ENCODE measurements at places on chromosomes 7 and 10.

GRCh38 chr10:30897547-30897946, 134.1 kb downstream of the ZNF438 start:
- no peak for DNase-seq

GRCh38 chr7:139341058-139341775, at the start of gene FMC1:
Gene FMC1 (plus strand): TSS chr7:139341337. CDS start chr7:139341385, 48 bp downstream.
- DNase-seq, result peak; percentile 94

DNA sequence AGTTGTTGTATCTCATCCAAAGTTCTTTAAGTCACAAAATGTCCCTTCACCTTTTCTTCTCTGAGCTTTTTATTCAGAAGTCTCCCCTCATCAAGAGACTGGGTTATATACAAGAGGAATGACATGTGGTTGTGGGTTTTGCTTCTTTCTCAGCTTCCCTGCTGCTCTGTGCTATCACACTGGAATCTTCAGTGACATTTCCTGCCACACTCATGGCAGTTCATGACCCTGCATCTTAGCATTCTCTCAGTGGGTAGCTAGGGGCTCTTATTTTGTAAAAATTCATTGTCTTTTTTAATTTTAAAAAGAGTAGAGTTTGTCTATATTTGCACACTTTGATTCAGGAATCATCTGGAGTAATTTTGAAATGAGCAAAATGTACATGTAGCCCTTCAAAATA, 236.9 kb upstream of the TMEM229A start:
- DNase-seq, result no peak

DNA sequence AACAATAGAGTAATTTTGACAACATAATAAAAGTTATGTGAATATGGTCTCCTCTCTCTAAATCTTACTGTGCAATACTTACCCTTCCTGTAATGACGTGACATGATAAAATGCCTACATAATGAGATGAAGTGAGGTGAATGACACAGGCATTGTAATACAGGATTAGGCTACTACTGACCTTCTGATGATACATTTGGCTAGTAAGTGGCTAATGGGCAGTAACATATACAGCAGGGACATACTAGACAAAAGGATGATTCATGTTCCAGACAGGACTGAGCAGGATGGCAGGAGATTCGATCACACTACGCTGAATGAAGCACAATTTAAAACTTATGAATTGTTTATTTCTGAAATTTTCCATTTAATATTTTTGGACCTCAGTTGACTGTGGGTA, 4.7 kb downstream of the C10orf88 start:
- no peak for DNase-seq

DNA sequence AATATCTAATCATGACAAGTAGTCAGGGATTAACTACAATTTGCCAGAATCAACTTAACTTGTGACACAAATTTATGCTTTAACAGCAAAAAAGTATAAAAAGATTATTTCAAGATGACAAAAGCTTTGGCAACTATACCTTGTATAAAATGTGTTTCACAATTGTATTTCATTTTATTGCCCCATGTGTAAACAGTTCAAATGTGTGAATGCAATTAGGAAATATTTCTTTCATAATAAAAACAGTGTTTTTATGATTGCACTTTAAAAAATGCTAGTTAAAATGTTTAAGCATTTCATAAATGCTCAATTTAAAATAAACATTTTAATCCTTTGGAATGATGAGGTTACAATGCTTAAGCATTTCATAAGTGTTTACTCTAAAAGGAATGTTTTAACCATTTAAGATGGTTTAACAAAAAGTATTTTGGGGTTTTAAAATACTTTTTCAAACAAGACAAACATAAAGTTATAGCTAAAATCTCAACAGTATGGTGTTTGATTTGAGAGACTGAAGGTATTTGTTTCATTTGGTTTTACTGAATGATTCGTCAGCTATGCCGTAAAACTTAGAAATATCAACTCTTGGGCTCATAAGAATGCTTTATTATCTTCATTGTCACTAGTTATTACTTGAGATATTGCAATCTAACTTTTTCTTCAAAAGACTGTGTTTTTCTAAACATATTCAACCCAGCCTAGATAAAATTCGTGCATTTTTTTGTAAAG, 50.1 kb downstream of the SFTPD start:
- DNase-seq, result no peak

- DNase-seq, result no peak
Measured at GRCh38 chr7:19101909-19102308, 15.5 kb downstream of the TWIST1 start.

- no peak for DNase-seq
Measured at GRCh38 chr10:72540193-72540807, 85.6 kb downstream of the MICU1 start.

DNA sequence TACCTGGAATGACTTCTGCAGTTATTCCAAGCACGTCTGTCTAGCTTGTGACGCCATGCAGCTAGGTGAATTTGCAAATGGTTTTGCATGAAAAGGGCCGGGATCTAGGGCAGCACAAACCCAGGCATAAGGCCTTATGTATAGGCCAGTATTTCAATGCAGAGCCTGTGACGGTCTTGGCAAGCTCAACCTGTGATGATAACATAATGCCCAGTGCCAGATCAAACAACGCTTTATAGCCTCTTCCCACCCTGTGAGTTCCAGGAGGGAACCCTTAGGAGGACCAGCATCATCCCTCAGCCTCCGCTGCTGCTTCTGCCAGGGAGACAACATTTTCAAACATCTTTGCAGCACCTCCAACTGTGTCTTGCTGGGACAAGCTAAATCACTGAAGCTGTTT, 390.7 kb downstream of the INHBA start:
- no peak for DNase-seq

- no peak for DNase-seq
Measured at GRCh38 chr7:32089256-32089655, 19.0 kb upstream of the PDE1C start.

DNA sequence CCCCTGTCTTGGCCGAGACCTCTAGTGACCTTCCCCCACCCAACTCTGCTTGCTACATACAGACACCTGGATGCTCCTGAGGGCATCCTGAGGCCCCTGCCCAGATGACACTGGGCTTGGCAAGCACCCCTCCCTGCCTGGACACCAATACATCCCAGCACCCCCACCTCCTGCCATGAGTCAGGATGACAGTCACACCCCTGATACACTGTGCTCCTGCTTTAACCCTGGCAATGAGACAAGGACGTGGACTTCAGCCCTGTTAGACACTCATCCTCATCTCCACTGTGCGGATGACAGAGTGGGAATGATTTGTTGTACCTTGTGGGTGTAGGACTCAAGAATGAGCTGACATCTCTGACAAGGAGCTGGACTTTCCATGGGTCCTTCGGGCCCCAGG, 186.3 kb upstream of the ADCY1 start:
- no peak for DNase-seq

DNA sequence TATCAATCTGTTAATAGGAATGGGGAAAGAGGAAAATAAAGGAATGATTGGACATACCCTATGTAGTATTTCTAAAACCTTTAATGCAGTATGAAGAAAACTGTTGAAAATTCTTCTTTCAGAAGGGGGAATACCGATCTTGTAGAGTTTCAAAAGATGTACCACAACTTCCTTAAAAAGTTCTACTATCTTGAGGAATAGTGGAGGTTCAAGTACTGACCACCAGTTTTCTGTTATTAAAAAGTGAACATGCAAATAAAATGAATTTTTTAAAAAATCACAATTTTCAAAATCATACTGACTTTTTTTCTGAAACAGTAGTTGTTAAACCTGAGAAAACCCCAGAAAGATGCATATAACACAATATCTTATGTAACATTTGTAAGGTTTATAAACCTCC, 86.5 kb downstream of the HERC4 start:
- peak; percentile 50 for DNase-seq

GRCh38 chr10:12869427-12869826, 132.1 kb downstream of the CCDC3 start:
- no peak for DNase-seq

DNA sequence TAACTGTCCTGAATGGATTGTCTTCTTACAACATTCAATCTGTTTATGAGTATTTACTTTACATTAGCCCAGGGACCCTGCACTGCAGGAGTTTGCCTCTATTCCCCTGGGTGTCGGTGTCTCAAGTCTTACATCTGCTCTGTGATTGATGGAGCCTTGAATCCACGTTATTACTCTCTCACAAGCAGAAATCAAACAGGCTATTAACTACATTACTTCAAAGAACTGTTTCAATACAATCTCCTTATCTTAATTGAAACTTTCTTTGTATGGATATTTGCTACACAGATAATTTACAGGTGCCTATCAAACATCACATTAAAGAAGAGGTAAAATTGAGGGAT, 3.1 kb upstream of the ARID5B start:
- DNase-seq, result no peak

- no peak for DNase-seq
Measured at GRCh38 chr7:19242246-19242645, 97.0 kb upstream of the FERD3L start.

DNA sequence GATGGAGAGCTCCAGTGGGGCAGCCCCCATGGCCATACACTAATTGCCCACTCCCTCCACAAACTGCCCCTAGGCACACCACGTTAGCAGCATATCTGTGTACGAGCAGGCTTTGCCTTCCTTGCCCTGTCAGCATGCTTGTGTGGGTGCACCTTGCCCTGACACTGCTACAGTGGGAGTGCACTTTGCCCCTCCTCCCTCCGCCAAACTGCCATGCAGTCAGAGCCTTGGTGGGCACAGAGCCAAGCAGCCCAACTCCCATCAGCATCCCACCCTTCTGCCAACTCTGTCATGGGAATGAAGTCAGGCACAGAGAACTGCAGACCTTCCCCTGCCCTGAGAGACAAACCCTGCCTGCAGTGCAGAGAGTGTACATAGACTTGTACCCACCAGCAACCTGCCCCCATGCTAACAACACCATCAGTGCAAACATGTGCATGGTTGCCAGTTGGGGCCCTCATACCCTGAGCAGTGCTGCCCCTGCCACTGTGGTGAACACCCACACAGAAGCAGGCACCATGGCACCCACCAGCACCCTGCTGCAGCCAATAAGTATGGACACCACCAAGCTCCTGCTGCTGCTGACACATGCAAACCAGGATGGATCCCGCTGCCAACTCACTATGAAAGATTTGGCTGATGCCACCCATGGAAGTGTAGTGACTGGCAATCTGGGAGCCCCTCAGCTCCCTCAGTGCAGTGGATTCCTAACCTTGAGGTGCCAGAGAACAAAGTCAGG, 1197.7 kb upstream of the CELF2 start:
- DNase-seq, result no peak

- DNase-seq, result no peak
Measured at GRCh38 chr7:112358513-112358912, 91.7 kb upstream of the IFRD1 start.

GRCh38 chr10:73601486-73601921, 10.4 kb upstream of the USP54 start:
- no peak for DNase-seq

DNA sequence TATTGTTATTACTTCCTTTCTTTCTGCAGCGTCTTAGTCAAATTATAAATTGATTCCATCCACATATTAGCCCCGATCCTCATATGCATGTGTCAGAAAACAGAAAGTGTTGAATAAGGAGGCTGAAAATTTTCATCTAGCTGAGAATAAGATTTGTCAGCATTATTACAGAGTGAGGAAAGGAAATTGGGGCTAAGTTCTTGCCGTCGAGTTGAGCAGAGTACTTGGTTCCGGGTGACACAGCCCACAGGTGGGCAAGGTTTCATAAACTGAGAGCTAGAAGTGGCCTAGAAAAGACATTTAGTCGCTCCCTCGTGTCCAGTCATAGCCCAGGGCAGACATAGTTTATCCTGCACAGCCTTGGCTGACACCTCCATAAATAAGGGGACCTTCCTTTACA, 461.7 kb upstream of the GALNT17 start:
- no peak for DNase-seq

GRCh38 chr7:94053532-94053931, 49.4 kb upstream of the BET1 start:
- DNase-seq, result no peak

DNA sequence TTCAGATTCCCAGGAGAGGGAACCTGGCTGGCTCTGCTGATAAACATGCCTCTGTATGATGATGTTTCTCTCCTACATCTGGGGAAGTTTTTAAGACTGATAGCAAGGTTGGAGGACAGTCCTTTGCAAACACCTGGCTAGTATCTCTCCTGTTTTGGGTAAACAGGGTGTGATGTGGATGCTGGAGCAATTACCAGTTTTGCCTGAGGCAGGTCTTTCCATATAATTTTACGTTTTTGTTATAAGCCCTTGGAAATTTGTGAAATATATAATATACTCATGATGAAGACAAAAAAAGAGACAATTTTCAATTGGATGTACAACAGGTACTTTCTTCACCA, 138.6 kb downstream of the ADAM22 start:
- DNase-seq, result no peak

GRCh38 chr7:91062713-91063112, 201.5 kb upstream of the FZD1 start:
- no peak for DNase-seq

DNA sequence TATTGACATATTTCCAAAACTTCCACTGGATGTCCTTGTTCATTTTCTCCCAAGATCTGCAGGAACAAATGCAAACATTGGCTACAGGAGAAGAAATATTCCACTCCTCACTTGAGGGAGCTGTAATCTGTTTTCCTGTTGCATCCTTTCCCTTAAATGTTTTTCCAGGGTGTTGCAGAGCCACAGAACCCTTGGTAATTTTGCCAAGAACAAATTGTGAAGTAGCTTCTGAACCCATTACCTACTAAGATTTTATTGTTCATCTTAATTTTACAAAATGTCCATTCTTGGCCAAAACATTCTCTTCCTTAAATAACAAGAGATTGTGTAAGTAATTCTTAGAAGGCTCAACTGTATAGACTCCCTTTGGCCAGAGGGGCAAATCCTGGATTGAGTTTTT, 177.0 kb downstream of the GNAT3 start:
- DNase-seq, result no peak

DNA sequence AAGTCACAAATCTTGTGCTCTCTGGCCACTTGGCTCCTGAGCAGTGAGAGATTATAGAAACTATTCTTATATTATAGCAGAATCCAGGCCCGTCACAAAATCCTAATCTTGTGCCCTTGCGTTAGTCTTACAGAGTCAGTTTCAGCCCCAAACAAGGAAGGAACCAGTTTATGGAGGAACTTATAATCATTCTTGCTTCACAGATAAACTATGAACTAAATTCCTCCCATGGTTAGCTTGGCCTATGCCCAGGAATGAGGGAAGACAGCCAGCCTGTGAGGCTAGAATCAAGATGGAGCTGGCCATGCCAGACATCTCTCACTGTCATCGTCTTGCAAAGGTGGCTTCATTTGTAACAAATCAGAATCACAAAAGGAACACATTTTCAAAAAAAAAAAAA, 199.7 kb upstream of the PITRM1 start:
- peak; percentile 16 for DNase-seq

DNA sequence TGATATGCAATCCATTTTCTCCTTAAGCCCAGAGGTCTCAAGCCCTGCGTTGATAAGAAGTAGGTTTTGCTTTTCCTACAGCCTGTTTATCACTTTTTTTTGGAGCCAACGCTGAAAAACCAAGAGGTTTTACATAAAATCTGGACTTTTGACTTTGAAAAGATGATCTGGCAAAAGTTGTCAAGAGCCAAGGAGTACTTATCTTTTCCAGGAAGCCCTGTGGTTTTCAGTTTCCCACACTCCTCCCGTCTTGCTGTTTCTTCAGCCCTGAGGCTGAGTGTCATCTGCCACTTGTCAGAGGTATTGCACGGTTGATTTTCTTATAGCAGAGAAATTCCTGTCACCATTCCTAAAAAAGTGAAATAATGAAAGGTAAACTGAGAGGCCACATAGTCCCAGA, 108.7 kb downstream of the TYW1 start:
- DNase-seq, result peak; percentile 2

GRCh38 chr10:87656431-87657072, 3.1 kb upstream of the PAPSS2 start:
- peak; percentile 48 for DNase-seq

- no peak for DNase-seq
Measured at GRCh38 chr7:159272739-159273138, 128.1 kb upstream of the VIPR2 start.

All from suppressor macrophage (primary cell).